ENCODE measurements at places on chromosomes 13 and 19.
A peak's percentile ranks its signal among the peaks of the same experiment; 100 is the strongest.

- DNase-seq = no peak
Observed at GRCh38 chr19:40466985-40467734, at the start of gene SPTBN4. Gene SPTBN4, plus strand, starts transcription at chr19:40467001. Its CDS starts 5,621 bp downstream, at chr19:40472622.

DNA sequence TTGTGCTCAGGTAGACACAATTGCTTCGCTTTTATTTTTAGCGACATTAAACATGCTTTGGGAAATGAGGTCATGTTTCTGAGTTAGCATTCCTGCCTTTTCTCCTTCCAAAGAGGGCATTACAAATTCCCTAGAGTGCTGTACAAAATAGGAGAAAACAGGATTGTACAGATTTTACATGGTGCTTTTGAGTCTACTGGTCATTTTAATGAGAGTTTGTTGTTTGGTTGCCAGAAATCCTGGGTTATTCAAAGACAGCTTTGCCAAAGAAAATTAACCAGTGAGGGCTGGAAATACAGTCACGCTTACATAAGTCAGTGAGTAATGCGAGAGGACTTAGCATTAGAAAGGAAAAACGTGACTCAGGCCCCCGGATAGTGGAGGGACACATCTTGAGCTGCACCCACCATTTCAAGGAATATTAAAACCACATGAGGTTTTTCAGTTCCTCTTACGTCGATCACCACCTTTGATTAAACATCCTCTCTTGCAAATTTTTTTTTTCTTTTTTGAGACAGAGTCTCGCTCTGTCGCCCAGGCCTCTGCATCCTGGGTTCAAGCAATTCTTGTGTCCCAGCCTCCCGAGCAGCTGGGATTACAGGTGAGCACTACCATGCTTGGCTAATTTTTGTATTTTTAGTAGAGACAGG is 55.4 kb downstream of the SACS start:
- DNase-seq = peak; percentile 61

GRCh38 chr13:42389041-42389440 is 117.1 kb downstream of the AKAP11 start:
- no peak for DNase-seq

DNA sequence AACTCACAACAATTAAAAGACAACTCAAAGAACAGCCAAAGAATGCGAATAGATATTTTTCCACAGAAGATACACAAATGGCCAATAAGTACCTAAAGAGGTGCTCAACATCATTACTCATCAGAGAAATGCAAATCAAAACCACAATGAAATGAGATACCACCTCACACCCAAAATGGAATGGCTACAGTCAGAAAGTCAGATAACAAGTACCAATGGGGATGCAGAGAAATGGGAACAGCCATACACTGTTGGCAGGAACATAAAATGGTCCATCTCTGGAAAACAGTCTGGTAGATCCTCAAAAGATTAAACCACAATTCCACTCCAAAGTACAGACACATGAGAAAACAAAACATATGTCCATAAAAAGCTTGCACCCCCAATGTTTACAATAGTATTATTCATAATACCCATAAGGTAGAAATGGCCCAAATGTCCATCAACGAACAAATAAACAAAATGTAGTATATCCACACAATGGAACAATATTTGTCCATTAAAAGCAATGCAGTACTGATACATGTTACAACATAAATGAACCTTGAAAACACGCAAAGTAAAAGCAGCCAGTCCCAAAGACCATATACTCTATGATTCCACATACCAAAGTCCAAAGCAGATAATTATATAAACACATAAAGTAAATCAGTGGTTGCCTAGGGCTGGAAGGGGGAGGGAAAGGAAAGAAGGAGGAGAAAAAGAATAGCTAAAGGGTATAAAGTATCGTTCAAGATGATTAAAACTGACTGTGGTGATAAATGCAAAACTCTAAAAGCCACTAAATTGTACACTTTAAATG is 19.6 kb downstream of the USP12 start:
- no peak for DNase-seq

- DNase-seq = peak; percentile 92
Observed at GRCh38 chr13:30905932-30906383, at the start of gene MEDAG. Gene MEDAG, plus strand, starts transcription at chr13:30906271. Its CDS starts 245 bp downstream, at chr13:30906516.

DNA sequence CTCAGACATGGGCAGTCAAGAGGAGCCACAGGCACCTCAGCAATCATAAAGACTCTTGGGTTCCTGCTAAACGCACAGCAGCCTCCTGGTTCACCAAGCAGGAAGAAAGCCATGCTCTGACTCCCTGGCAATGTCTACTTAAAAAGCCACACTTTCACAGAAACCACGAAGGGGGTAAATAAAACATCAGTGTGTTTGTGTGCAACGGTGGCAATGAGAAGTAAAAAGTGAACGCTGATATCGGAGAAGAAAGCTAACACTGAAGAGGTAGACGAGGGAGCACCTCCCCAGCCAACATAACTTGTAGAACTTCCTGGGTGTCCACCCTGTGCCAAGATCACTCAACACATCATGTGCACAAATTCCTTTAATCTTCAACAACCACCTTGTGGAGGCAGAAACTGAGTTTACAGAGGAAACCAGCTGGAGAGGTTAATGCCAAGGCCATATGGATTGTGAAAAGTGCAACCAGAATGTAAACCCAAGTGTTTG is 30.2 kb downstream of the HSPH1 start:
- no peak for DNase-seq

GRCh38 chr13:94827566-94827965 is 115.2 kb upstream of the SOX21 start:
- no peak for DNase-seq

GRCh38 chr13:42735010-42735409 is 46.4 kb upstream of the FAM216B start:
- DNase-seq = no peak

DNA sequence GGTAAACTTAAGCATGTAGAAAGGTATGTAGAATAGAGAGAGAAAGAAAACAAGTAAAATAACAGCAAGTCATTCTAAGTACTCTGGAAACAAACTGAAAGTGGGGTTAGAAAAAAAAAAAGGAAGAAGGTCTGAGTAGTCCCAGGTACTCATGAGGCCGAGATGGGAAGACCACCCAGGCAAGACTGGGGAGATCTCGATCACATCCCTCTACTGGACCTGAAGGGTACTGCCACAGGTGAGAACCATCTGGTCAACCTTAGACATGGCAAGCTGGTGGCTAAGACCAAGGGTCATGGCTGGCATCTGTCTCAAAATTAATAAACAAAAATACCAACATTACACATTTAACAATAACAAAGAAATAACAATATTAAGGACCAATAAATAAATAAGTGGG is 36.3 kb upstream of the ZNF724 start:
- no peak for DNase-seq

GRCh38 chr13:39527961-39528660 is 74.9 kb downstream of the LHFPL6 start:
- peak; percentile 74 for DNase-seq

GRCh38 chr19:47210689-47211316 is 20.2 kb downstream of the BBC3 start:
- peak; percentile 83 for DNase-seq

GRCh38 chr19:48196933-48197665 is 26.6 kb downstream of the ZSWIM9 start:
- DNase-seq = no peak

DNA sequence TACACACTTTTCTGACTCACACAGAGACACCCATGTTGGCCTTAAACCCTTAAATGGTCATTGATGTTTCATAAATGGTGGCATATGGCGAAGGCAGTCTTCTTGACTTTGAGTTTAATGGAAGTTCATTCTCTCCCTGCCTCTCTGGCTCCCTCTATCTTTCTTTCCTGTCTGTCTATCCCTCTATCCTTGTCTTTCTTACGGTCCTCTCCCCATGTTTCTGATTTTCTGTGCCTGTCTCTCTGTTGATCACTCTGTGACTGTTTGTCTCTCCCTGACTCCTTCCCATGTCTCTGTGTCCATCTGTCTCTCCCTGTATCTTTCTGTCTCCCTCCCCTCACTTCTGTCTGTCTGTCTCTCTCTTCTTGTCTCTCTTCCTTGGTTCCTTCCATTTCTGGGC is 43.2 kb upstream of the SHKBP1 start:
- DNase-seq = no peak

DNA sequence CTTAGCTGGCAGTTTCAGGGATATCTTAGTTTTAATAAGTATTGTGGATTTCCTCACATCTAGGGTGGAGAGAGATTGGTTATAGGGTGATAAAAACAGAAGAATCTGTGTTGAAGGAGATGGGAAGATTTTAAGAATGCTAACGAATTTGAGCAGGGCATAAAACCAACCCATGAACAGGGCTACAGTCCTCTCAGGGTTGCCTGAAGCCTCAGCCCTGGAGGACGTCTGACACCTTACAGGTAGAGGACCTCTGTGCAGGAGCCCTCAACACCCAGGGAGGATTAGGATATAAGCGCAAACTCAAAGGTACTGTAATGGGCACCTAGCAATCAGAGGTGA is 461 bp upstream of the WASF3 start:
- DNase-seq = no peak

- no peak for DNase-seq
Observed at GRCh38 chr19:58380037-58380661, 681 bp downstream of the ZNF837 start.

DNA sequence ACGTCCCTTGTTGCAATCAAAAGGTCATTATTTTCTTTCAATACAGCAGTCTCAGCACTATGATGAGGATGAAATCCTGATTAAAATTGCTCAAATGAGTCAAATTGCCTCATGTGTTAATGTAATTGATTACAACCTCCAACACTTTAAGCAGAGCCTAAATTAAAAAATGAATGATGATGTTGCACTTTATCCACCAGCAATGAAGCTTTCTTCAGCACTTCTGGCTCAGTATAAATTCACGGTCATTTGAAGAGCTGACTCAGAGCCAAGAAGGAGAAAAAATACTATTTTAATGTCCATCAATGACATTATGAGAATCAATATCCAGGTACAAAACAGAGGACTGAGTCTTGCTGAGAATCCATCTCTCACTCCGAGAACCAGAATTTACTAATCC is 792.6 kb upstream of the ATXN8OS start:
- DNase-seq = no peak

DNA sequence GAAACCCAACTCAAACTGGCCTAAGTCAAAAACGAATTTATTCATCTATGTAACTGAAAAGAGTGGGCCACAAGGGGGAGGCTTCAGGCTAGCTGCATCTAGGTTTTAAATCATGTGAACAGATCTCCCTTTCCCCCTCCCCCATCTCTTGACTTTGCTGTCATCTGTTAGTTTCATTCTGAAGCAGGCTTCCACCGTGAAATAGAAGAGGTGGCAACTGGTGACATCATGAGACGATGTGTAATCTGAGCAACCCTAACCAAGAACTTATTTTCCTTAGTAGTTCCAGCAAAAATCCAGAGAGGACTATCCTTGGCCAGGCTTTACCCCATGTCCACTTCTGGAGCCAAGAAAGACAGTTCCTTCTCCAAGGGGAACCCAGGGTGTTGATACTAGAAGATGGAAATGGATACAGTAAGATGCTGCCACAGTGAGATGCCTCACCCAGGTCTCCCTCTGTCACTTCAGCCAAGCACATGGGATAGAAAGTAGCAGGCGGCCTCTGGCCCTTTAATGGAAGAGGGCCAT is 9.4 kb downstream of the SAMD4B start:
- DNase-seq = peak; percentile 15

GRCh38 chr19:35363001-35363590 is 4.8 kb downstream of the FFAR3 start:
- no peak for DNase-seq
